ENCODE measurements at places on chromosomes 12 and 14.

DNA sequence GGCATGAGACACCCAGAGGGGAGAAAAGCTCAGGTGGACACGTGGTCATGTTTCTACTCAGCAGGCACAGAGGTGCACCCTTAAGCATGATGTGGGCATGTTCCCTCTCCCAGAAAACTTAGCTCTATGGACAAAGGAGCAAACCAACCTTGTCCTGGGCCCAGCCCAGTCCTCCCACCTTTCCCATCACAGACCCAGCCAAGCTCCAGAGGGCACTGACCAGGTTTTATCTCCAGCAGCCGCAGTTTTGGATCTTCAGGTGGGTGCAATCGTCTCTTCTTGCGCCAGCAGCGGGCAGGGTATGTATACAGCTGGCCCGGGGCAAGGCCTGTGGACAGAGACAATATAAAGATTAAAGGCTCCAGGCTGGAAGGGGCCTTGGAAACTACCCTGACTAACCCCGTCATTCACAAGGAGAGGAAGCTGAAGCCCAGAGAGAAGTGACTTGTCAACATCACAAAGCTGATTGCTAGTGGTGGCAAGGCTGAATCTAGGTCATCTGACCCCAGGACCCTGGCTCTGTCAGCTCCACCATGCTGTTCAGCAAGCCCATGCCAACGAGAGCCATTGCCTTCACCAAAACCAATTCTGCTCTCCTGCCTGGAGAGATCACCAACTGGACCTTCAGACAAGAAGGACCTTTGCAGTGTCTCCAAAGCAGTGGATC lies 140.7 kb downstream of the DPF3 start:
- no peak for DNase-seq

DNA sequence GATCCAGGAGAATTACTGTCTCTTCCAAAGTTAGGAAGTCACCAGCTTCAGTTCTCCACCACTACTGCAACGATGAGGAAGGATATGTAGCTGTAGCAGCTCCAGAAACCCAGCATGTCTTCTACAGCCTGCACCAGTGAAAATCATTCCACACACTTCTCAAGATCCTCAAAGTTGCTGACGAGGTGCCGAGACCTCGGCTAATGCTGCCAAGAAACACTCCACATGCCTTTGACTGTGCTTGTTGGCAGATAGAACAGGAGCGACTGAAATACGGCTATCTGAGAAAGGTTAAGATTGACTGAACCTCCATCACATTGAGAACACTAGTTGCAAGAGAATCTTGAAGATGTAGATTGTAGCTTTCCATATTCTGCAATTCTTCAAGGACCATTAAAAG lies 241.9 kb downstream of the PPFIA2 start:
- no peak for DNase-seq

- DNase-seq: no peak
Measured at GRCh38 chr12:123077298-123078119, 73.4 kb downstream of the PITPNM2 start.

- DNase-seq: no peak
Measured at GRCh38 chr12:30515351-30515750, 180.3 kb downstream of the IPO8 start.

GRCh38 chr14:101757839-101758211 lies 3.7 kb upstream of the PPP2R5C start:
- DNase-seq: no peak
